ENCODE measurements at places on chromosomes 16 and 17.

GRCh38 chr16:4426021-4426684 lies 485 bp downstream of the DNAJA3 start:
- no peak for DNase-seq

DNA sequence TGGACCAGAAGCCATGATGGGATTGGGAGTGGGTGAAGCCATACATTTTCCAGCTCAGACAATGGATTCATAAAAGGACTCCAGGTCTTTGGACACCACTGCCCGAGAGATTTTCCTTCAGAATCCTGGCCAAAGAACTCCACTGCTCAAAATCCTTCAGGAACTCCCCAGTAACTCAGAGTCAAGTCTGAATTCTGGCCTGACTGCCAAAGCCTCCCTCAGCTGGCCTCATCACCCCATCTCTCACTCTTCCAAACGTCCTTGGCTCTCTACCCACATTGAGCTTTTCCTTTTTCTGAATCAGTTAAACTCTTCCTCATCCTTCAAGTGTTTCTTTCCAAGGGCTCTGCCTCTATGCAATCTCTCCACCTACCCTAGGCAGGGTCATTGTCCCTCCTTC lies 1.2 kb upstream of the SEPTIN1 start:
- no peak for DNase-seq

DNA sequence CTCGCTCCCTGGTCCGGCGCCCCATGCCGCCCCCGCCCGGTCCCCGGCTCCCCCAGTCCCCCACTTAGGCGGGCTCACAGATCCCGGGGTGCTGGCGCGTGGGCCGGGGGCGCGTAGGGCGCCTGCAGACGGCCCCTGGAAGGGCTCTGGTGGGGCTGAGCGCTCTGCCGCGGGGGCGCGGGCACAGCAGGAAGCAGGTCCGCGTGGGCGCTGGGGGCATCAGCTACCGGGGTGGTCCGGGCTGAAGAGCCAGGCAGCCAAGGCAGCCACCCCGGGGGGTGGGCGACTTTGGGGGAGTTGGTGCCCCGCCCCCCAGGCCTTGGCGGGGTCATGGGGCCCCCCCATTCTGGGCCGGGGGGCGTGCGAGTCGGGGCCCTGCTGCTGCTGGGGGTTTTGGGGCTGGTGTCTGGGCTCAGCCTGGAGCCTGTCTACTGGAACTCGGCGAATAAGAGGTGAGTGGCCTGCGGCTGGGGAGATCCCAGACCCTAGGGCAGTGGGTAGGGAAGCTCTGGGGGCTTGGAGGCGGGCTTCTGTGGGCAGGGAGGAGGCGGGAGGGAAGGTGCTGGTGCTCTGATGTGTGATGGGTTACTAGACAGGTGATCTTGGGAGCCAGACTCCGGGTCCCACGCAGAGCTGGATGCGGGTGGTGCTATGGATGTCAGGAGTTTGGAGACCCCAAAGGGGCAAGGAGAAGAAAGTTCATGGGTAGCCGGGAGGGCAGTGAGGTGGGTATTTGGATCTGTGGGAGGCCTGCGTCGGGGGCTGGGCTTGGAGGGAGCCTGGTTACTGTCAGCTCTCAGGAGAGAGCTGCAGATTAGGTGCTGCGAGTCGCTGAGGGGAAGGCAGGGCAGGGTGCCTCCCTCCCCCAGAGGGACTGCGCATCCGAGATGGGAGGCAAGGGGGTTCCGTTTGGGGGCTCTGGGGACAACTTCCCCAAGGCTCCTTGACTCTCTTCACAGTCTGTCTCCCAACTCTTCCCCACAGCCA lies 560 bp downstream of the EFNB3 start:
- no peak for DNase-seq

GRCh38 chr16:31052114-31052513 lies 18.8 kb downstream of the STX4 start:
- peak; percentile 96 for DNase-seq

- DNase-seq: no peak
These were observed 42.4 kb upstream of the CES5A start for GRCh38 chr16:55917373-55918160.

- no peak for DNase-seq
These were observed 2057.1 kb downstream of the TP53TG3F start for GRCh38 chr16:35516551-35516950.

- no peak for DNase-seq
These were observed 63.0 kb upstream of the CLEC18A start for GRCh38 chr16:69888005-69888590.

GRCh38 chr17:62856594-62856993 lies 48.5 kb upstream of the MARCHF10 start:
- no peak for DNase-seq

- no peak for DNase-seq
These were observed 6.5 kb downstream of the MARCHF10 start for GRCh38 chr17:62801553-62802114.

- no peak for DNase-seq
These were observed 20.4 kb downstream of the ADGRG5 start for GRCh38 chr16:57562669-57563486.

DNA sequence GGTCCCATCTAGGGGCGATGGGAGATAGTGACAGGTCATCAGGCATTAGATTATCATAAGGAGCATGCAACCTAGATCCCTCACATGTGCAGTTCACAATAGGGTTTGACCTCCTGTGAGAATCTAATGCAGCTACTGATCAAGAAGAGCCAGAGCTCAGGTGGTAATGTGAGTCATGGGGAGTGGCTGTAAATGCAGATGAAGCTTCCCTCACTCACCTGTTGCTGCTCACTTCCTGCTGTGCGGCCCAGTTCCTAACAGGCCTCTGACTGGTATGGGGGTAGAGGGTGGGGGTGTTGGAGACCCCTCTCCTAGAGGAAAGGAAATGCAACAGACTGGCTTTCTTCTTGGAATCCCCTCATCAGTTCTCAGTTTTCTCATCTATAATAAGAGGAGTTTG lies 131.4 kb downstream of the CA10 start:
- DNase-seq: no peak

DNA sequence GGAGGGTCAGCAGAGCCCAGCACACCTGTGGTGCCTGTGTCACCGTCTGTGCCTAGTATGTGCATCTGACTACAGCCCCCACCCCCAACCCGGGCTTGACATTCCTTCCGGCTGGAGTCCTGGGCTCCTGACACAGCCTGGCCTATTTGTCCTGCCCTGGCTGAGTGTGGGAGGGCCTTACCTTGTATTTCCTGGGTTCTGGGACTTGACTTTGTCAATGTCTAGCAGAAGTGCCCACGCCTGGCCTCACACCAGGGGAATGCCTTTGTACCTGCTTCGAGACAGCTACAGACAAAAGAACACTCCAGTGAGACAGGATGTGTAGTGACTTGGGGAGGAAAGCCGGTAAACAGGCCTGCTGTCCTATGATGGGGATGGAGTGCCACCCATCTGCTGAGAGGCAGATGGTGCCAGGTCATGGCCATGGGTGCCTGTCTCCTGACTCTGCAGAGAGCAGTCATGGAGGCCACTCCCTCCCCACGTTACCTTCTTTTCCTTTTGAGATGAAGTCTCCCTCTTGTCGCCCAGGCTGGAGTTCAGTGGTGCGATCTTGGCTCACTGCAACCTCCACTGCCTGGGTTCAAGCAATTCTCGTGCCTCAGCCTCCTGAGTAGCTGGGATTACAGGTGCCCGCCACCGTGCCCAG lies 42.8 kb downstream of the TNFRSF13B start:
- no peak for DNase-seq

GRCh38 chr17:13784434-13785095 lies 182.8 kb upstream of the HS3ST3A1 start:
- no peak for DNase-seq

DNA sequence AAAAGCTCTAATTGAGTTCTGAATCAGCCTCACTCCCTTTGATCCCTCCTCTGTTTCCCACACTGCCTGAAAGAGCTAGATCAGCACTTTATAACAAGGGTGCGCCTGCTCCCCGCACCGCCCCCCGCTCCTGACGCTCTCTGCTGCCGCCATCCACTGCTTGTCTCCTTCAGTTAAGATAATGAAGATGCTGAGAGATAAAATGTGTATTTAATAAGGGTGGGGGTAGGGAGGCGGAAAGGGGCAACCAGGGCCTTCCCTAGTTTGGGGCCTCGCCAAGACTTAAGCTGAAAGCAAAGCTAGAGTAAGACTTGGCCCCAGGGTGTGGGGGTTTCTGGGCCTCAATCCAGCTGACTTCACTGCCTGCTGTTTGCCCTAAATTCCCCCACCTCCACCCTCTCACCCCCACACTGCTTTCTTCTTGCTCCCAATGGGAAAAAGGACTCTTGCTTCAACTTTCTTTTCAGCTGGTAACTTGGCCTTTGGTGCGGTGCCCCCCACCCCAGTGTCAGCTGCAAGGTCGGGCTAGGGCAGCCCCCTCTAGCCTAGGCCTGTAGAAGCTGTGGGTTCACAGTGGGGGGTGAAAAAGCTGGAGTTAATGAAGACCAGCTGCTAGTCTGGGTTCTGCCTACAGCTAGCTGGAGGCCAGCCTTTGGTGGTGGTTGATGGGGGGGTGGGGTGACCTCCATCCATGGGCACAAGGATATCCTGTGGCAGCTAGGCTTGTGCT lies 1.8 kb upstream of the RARA start:
- DNase-seq: no peak

- DNase-seq: no peak
These were observed 645 bp downstream of the NLGN2 start for GRCh38 chr17:7408252-7408727.

- no peak for DNase-seq
These were observed 176.2 kb upstream of the FAM20A start for GRCh38 chr17:68777243-68777855.

GRCh38 chr16:49937886-49938285 lies 82.0 kb upstream of the ZNF423 start:
- no peak for DNase-seq

DNA sequence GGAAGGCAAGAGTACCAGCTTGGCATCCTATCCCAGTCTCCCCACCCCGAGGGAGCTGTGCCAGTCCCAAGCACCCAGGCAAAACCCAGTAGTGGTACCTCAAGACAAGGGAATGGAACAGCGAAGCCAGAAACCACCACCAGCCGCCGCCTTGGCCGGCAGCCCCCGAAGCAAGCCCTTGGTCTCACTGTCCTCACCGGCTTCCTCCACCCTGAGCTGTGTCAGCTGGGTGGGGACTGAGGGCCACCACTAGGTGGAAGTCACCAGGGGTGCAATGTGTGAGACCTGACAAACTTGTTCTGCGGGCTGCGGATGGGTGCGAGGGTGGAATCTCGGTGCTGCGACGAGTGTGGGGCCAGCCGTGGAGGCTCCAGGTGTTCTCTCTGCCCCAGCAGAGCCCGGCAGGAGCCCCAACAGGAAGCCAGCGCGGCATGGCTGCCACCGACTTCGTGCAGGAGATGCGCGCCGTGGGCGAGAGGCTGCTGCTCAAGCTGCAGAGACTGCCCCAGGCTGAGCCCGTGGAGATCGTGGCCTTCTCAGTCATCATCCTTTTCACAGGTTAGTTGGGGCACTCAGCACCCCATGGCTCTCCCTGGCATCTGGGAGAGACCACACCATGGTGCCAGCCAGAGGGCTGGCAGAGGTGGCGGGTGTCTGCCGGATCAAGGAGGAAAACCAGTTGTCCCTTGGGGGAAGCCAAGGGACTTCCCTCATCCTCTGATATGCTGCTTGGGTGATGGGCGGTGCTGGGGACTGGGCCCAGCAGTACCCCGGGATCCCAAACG lies 6.7 kb downstream of the SMIM5 start:
- DNase-seq: no peak

DNA sequence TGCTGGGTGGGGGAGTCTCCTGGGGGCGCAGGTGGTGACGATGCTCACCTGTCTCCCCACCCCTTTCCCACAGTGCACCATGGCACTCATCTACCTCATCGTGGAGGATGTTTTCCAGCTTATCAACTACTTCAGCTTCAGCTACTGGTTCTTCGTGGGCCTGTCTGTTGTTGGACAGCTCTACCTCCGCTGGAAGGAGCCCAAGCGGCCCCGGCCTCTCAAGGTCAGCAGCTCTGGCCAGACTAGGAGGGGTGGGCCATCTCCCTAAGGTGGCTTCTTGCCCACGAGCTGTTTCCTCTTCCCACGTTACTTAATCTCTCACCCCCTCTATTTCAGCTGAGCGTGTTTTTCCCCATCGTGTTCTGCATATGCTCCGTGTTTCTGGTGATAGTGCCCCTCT lies 14.5 kb downstream of the SLC7A6OS start:
- no peak for DNase-seq

DNA sequence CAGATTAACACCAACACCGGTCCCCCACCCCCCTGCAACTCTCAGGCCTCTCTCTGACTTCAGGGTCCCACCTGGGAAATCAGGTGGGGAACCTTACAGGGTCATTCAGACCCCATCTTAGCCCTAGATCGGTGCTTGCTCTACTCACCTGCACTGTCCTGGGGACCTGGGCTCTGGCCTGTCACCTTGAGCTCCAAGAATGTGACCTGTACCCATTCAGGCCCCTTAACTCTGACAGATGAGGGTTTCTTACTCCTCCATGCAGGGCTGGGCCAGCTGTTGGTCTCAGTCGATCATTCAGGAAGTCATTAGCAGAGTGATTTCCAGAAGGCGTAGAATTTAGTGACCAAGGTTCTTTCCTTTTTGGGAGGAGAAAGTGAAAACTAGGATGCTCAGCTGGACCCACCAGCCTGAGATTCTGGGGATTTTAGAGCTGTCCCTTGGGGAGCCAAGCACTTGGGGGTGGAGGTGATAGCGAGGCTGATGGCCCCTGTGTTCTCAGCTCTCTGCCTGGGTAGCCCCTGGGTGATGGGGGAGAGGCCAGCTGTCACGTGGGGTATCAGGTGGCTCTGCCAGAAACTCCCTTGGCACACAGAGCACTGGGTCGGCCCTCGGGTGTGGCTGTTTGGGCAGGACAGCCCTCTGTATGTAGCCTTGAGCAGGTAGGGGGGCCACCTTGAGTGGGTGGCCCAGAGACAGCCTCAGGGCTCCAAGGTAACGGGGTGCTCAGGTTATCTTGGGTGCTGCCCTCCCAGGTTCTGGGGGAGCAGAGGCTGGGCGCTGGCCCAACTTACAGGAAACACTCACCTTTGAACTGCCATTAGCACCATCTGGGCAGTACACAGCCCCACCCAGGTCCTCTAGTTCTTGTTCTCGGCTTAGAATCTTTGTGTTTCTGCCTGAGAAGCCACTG lies 724 bp downstream of the MVP start:
- no peak for DNase-seq

GRCh38 chr16:58582971-58583765 lies 46.5 kb downstream of the CNOT1 start:
- DNase-seq: no peak

DNA sequence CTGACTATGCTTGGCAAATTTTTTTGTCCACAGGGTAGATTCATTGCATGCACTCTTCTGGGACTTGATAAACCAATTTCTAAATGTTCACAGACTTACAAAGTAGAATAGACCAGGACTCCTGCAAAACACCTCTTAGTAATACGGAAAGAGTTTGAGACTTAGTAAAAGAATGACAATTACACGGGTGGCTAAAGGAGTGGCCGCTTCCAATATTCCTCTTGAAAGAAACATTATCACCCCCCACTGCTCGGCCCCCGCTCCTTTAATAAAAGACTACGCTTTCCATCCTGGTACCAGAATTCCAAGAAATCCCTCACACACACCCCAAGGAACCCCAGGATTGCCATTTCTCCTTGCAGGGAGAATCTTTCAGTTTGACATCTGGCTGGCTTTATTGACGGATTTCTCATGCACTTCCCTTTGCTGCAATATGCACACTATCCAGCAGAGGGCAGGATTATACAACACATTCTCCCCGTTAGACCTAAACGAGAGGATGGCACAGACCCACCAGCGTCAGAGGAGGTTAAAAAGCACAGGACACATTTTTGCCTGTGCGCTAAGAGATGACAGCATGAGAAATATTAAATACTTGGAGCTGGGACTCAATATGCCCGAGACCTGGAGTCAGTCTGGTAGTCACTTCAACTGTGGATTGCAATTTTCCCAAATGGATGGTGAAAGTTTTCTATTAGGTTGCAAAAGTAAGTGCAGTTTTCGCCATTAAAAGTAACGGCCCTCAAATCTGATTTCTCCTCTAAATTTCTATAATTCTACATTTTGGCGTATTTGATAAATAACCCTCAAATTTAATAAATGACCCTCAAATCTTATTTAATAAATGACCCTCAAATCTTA lies 46.6 kb upstream of the NUDT7 start:
- DNase-seq: peak; percentile 48

Measured in HS-5 (cell line).